ENCODE measurements at places on chromosomes 13 and 19.

DNA sequence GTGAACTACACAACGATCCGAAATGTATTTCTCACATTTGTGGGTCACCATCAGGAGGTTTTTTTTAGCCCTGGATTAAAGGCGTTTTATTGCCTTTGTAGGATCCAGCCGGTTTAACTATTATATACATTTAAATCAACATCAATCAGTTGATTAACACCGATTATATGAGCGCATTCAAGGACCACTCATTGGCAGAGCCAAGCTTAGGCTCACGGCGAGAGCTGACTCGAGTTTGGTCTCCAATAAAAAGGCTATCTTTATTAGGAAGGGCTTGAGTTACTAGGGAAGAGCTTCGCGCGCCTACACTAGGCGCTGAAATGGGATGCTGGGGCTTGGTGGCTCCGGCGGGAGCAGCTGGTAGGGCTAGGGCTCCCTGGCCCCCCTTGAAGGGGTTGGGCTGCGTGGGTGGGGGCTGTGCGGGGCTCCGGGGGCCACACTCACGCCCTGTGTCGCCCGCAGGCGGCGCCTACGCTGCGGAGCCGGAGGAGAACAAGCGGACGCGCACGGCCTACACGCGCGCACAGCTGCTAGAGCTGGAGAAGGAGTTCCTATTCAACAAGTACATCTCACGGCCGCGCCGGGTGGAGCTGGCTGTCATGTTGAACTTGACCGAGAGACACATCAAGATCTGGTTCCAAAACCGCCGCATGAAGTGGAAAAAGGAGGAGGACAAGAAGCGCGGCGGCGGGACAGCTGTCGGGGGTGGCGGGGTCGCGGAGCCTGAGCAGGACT lies 4.2 kb downstream of the PDX1 start:
- DNase-seq, result no peak

- DNase-seq, result no peak
Observed at GRCh38 chr19:44807652-44808462, 1.0 kb upstream of the BCAM start.

DNA sequence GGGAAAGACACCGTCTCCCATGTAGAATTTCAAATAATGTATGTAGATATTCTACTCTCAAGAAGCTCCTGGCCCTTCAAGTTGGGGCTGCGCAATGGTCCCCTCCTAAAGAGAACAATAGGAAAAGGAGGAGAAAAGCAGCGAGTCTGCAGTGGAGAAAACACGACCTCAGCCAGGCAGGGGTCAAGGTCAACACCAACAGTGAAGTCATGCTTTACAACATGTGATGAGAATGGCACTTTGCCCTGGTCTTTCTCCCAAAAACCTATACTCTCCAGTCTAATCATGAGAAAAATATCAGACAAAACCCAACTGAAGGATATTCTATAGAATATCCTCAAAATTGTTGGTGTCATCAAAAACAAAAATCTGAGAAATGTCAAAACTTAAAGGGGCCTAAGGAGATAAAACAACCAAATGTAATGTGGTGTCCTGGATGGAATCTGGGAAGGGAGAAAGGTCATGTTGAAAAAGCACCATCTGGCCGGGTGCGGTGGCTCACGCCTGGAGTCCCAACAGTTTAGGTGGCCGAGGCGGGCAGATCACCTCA lies 101.0 kb downstream of the SPACA7 start:
- DNase-seq, result no peak

GRCh38 chr13:46057256-46058015 lies 4.9 kb upstream of the ZC3H13 start:
- DNase-seq, result no peak

DNA sequence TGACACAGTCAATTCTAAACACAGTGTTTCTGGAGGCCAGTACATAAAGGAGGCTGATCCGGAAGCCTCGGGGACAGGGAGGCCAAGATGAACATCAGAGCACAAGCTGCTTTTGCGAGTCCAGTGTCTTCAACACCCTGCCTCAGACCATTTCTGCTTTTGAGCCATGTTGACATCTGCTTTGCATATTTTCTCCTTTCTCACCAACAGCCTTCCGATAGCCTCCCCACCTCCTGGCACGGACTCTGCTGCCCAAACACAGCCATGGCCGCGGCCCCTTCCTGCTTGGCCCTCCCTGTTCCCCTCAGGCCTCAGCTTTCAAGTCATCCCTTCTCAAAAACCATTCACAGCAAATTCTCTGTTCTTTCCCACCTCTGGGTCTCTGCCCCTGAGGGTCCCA lies 3.6 kb downstream of the LRRC25 start:
- DNase-seq, result no peak

DNA sequence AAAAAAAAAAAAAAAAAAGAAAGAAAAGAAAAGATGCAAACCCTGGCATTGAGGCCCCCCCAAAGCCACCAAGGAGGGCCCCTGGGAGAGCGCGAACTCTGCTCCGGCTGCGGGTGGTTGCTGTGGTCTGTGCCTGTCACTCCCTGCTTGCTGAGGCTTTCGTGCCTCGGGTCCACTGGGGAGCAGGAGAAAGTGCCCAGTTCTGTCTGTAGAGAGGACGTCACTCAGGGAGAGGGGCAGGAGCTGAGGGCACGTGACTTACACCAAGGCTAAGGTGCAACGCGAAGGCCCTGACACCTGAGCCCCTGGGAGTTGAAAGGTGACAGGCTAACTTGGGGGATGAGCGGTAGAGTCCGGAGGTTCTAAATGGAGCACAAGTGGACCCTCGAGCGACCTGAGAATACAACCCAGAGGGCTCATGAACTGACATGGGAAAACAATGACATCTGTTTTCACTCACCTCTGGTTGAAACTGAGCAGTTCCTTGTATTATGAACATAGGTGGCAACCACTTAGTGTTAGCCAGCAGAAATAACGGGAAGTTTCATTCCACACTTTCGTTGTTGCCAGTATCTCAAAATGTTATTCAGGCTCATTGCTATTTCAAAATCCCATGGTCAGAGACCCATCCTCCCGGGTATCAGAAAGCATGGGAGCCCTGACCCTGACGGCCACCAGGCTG lies 69.2 kb upstream of the TM9SF2 start:
- DNase-seq, result no peak

DNA sequence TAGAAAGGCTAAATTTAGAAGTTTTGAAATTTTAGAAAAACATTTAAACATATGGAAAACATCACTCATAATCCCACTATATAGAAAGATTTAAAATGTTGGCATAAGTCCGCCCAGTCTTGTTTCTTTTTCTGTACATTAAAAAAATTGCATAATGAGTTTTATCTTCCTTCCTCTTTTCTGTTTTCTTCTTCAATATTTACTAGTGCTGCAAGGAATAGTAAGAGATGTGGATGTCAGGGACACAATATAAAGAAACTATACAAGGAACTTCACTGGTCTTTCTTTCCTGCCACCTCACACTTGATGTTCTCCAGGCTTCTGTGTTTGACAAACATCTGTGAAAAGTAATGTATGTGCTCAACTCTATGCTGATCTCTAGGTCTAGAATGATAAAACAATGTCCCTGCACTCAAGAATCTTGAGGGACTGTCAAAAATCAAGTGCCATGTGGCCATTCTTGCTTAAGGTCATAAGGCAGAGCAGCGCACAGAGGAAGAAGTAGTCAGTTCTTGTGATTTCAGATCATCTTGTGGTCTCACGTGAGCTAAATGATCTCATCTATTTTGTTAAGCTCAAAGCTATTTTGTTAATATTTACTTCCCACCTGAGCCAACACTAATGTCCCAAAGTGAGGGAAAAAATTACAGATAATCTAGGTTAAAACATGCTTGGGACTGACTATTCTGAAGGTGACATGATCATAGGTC lies 186.9 kb upstream of the OBI1 start:
- no peak for DNase-seq

DNA sequence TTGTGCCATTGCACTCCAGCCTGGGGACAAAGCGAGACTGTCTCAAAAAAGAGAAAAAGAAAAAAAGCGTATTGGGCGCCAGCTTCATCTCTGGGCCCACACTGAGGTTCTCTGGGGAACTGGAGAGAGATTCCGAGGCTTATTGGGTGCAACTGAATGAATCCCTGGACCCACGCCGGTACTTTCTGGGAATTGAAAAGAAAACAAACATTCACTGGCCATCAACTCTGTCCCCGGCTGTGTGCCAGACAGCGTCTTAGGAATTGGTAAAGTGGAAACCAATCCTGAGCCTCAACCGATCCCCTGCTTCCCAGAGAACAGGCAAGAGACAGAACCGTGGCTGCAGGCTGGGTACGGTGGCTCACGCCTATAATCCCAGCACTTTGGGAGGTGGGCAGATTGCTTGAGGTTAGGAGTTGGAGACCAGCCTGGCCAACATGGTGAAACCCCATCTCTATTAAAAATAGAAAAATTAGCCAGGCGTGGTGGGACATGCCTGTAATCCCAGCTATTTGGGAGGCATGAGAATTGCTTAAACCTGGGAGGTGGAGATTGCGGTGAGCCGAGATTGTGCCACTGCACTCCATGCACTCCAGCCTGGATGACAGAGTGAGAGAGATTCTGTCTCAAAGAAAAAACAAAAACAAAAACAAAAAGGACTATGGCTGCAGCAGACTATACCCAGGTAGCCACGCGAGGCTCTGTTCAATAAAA lies 8.6 kb downstream of the ANO8 start:
- DNase-seq, result no peak

DNA sequence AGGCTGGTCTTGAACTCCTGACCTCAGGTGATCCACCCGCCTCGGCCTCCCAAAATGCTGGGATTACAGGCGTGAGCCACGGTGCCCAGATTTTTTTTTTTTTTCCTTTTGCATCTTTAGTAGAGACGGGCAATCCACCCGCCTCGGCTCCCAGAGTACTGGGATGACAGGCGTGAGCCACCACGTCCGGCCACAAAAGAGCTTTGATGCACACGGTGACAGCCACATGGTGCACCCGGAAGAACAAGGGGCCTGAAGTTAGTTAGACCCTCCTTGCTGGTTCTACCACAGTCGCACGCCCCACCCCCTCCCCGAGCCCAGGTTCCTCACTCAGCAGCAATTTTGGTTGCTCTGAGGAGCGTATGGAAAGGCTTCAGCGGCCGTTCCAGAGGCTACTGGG lies 54.2 kb upstream of the USE1 start:
- no peak for DNase-seq

- DNase-seq, result no peak
Observed at GRCh38 chr13:33642374-33643065, 175.4 kb upstream of the RFC3 start.

DNA sequence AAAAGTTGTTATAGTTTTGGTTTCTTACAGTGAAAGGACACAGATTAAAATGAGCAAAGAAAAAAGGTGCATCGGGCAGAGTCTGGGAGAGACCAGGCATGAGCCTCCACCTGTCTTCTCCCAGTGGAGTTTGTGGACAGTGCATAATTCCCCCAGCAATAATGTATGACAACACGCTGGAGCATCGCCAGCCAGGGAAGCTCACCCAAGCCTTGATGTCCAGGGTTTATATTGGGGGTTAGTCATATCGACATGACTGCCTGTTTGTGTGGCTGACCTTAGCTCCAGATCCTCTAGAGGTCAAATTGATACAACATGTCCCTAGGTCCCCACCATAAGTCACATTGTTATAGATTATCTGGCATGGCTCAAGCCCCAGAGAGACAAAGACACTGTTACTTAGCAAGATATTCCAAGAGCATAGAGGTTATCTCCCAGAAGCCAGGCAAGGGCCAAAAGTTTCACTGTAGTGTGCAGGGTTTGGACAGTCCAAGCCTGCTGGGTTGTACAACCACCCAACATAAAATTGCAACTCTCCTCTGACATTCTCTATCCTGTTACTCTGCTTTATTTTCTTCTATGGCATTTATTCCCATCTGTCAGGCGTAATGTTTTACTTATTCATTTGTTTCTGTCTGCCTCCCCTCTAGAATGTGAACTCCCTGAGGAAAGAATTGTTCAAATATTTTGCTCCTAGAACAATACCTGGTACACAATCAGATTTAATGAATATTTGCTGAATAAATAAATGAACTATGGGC lies 5.6 kb upstream of the KLK13 start:
- DNase-seq, result no peak

DNA sequence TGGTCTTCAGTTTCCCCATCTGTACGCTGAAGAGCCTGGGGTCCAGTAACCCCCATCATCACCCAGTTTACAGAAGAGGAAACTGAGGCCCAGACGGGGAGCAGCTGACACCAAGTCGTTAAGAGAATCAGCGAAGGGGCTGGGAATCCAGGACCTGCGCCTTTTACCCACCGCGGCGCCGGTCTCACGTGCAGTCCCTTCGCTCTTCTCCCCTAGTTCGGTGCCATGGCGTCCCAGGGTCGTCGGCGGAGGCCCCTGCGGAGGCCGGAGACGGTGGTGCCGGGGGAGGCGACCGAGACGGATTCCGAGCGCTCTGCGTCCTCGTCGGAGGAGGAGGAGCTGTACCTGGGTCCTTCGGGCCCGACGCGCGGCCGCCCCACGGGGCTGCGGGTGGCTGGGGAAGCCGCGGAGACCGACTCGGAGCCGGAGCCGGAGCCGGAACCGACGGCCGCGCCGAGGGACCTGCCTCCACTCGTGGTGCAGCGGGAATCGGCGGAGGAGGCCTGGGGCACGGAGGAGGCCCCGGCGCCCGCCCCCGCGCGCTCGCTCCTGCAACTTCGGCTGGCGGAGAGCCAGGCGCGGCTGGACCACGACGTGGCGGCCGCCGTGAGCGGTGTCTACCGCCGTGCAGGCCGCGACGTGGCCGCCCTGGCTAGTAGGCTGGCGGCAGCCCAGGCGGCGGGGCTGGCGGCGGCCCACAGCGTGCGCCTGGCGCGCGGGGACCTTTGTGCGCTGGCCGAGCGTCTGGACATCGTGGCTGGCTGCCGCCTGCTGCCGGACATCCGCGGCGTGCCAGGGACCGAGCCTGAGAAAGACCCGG lies 698 bp downstream of the BLOC1S3 start:
- no peak for DNase-seq

- no peak for DNase-seq
Observed at GRCh38 chr19:38190793-38191192, 33.2 kb downstream of the DPF1 start.

GRCh38 chr13:71801781-71802180 lies 65.2 kb downstream of the DACH1 start:
- DNase-seq, result peak; percentile 60

- peak; percentile 38 for DNase-seq
Observed at GRCh38 chr13:77779552-77780272, 82.2 kb downstream of the SLAIN1 start.

DNA sequence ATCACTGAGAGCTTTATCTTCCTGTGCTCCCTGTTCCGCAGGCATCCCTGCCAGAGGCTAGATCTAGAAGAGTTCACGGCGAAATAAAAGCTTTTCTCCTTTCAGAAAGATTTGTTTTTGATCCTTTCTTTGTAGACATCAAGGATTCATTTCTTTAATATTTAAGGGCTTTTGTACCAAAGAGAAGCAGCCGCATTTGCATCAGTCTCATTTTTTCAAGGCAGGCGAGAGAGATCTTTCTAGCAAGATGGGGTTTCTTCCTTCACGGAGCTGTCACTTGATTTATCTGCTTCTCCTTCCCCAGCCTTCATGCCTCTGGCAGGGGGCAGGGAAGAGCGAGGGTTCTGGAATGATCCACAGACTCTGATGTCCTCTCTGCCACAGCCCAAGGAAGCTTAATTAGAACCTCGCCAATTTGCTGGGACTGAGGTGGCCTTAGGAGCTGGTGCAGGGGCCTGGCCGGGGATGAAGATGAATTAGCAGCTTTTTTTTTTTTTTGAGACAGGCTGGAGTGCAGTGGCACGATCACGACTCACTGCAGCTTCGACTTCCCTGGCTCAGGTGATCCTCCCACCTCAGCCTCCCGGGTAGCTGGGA lies 40.0 kb downstream of the PIN1 start:
- DNase-seq, result no peak
